Immature natural killer cell (primary cell): ENCODE measurements at places on chromosomes 3 and 15.

DNA sequence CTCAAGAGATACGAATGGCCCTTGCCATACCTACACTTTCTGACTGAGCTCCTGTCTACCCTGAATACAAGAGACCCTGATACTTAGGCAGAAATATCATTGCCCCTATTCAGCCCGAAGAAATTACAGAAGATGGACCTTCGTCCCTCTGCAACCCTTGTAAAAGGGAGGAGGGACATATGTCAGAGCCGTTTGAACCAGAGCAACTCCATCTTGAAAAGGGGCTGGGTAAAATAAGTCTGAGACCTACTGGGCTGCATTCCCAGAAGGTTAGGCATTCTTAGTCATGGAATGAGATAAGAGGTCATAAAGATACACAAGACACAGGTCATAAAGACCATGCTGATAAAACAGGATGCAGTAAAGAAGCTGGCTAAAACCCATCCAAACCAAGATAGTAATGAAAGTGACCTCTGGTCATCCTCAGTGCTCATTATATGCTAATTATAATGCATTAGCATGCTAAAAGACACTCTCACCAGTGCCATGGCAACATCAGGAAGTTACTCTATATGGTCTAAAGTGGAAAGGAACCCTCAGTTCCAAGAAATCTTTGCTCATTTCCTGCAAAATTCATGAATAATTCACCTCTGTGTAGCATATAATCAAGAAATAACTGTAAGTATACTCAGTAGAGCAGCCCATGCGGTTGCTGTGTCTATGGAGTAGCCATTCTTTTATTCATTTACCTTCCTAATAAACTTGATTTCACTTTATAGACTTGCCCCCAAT is 49.7 kb upstream of the GPD1L start:
- H3K4me1 ChIP-seq, result no peaks in the 10 kb centered on the region
- H3K27ac ChIP-seq, result no peak overlapping the region
- no peak overlapping the region for H3K4me3 ChIP-seq
- no peak for DNase-seq
- H3K27me3 ChIP-seq, result peaks cover 2% of the 10 kb centered on the region
- no peaks in the 10 kb centered on the region for H3K36me3 ChIP-seq

- H3K36me3 ChIP-seq, result no peaks in the 10 kb centered on the region
- DNase-seq, result no peak
- peaks cover 5% of the 10 kb centered on the region for H3K27me3 ChIP-seq
- peak overlapping the region; percentile 93 for H3K27ac ChIP-seq
Observed at GRCh38 chr3:44968447-44968858, 7.5 kb downstream of the ZDHHC3 start.

- peaks cover 5% of the 10 kb centered on the region for H3K36me3 ChIP-seq
- peak overlapping the region; percentile 58 for H3K4me3 ChIP-seq
- no peaks in the 10 kb centered on the region for H3K27me3 ChIP-seq
- peak overlapping the region; percentile 93 for H3K27ac ChIP-seq
Observed at GRCh38 chr15:74420193-74420905, 13.4 kb downstream of the SEMA7A start.

DNA sequence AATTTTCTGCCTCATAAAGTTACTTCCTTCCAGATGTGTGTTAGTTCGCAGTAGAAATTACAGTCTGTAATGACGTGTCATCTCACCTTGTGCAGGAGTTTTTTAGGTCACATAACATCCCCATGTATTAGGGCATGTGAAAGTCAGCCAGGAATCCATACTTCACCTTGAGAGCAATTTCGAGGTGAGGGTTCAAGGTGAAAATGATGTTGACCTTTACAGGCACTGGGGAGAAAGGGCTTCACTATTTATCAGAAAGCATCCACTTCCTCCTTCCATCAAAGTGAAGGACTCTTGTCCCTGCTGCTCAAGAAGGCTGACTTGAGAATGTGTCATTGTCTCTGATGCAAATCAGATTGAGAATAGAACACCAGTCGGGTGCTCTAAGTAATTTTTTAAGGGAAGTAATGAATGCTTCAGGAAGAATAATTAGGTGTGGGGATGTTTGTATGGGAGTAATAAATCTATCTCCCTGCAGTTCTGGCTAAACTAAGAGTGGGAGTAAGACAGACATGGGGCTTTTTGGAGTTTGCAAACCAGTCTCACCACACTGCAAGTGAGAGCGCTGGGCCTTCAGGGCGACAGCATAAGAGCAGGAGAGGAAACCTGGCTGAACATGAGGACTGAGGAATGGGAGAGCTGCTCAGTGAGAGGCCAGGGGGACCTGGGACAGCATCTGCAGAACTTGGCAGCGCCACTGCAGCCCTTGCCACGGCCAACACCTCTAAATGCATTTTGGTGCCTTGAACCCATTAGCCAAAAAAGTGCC is 85.9 kb upstream of the IL12A start:
- H3K4me1 ChIP-seq, result no peaks in the 10 kb centered on the region
- H3K27ac ChIP-seq, result no peak overlapping the region

DNA sequence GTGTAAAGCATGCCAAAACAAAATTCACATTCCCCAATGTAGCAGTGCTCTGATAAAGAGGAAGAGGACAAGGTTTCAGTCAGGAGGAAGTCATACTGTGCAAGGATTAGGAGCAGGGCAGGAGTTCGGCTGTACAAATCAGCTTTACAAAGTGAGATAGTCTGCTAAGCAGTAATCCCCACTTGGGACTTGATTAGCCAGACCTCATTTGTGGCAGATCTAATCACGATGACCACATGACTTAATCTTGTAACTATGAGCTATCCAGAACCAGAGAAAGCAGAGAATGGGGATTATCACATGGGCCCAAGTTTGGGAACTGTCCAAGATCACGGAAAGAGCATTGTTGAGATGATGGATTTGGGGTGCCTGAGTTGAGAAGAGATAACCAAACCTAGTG is 7.8 kb downstream of the DCBLD2 start:
- no peak for DNase-seq
- H3K4me1 ChIP-seq, result no peaks in the 10 kb centered on the region
- no peaks in the 10 kb centered on the region for H3K36me3 ChIP-seq
- H3K4me3 ChIP-seq, result no peak overlapping the region
- no peak overlapping the region for H3K27ac ChIP-seq

DNA sequence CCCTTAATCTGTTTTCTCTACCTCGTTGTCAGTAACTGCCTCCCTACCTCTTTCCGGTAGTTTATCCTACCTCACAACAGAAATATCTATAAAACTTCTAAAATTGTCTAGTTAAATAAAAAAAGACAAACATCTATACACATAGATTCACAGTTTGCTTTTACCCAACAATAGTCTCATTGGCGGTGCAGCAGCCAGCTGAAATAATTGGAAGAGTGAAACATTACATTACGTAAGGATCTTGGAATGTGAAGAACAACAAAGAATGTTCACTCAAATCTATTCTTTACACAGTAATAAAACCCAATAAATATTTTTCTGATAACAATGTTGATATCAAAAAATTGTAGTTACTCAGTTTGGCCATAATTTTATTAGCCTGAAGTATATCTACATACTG is 115.5 kb upstream of the ARPP21 start:
- no peak overlapping the region for H3K4me3 ChIP-seq
- H3K4me1 ChIP-seq, result no peaks in the 10 kb centered on the region
- no peaks in the 10 kb centered on the region for H3K27me3 ChIP-seq
- DNase-seq, result no peak
- H3K36me3 ChIP-seq, result no peaks in the 10 kb centered on the region

GRCh38 chr3:153166206-153166605 is 4.2 kb downstream of the RAP2B start:
- DNase-seq, result peak; percentile 65
- peak overlapping the region; percentile 87 for H3K27ac ChIP-seq
- peaks cover 3% of the 10 kb centered on the region for H3K36me3 ChIP-seq
- peaks cover 78% of the 10 kb centered on the region for H3K4me1 ChIP-seq

- H3K27ac ChIP-seq, result no peak overlapping the region
- H3K27me3 ChIP-seq, result no peaks in the 10 kb centered on the region
- no peaks in the 10 kb centered on the region for H3K4me1 ChIP-seq
- H3K4me3 ChIP-seq, result no peak overlapping the region
Observed at GRCh38 chr3:123153125-123154019, 48.4 kb upstream of the SEC22A start.
